ENCODE measurements at places on chromosomes 11 and 22.

DNA sequence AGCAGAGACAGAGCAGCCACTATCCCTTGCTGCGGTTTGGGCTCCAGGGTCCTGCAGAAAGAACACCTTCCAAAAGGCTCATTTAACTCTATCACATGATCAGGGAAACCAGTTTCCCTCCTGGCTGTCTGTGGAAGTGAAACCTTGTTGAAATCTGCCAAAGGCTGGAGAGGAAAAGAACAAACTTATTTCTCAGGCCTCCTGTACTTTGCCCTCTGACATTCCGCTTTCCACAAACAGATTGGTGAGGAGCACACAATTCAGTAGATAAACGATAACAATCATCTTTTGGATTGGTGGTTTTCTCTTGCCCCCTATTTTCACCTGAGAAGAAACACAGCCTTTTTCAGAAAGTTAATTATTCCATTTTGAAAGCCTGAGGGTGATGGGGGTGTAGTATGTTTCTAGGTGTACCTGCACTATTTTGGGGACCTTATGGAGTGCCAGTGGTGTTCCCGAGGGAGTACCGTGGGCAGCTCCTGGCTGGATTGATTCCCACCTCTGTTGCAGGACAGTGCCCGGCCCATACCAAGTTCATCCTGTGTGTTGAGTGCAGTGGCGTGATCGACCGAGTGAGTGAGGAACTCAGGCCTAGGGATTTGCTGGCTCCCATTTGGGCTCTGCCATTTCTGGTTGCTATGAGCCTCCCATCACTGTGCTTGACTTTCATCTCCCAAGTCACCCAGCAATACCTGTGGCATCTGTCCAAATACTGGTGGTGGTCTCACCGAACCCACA is 102.0 kb downstream of the TBC1D22A start:
- DNase-seq: no peak

DNA sequence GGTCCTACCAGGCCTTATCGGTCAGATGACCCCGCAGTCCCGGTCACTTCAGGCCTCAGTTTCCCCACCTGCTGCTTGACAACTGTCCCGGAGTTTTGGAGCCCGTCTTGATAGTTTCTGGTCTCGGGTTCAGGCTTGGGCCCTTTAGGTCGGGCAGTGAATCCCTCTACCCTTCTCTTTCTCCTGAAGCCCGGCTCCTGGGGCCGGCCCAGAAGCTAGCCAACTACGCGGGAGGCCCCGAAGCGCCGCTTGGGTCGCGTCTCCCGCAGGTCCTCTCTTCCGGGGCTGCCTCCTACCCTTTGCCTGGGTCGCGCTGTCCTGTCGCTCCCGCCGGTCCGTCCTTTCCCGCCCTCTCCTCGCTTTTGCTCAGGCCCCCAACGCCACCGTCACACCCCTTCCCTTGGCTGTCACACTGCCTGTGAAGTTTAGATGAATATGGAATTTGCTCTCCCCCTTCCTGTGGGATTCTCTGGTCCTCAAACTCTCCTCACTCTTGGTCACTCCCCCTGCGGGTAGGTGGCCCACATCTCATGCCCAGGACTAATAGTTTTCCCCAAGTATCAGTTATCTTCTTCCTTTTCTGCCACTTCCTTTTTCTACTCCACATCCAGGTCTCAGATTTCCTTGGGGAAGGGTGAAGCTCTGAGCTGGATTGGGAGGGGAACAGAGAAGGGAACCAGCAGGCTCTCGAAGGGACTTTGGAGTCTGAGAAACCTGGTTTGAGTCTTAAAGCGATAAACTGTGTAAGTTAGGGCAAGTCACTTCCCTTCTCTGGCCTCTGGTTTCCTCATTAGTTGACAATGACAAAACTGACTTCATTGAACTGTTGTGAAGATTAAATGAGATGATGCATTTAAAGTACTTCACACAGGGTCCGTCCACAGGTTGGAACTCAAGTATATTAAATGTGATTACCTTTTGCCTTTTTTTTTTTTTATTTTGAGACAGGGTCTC is 790 bp downstream of the RAB1B start:
- no peak for DNase-seq

- no peak for DNase-seq
These were observed 74.7 kb upstream of the B3GAT1 start for GRCh38 chr11:134486704-134487103.

DNA sequence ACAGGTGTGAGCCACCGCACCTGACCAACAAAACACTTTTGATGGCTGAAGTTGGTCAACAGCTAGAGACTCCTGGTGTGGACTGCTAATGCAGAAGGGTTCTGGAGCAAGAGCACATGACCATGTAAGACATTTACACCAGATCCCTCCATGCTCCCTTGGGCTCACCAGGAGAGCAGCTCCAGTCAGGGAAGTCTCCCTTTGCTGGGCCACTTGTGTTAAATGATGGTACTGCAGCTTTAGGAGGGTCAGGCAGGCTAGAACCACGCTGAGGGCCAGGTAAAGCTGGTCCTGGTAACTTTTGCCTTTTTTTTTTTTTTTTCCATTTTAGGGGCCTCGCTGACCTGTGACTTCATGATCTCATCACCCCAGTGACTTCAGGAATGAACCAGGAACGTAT is 146.4 kb downstream of the FBXO7 start:
- DNase-seq: no peak

DNA sequence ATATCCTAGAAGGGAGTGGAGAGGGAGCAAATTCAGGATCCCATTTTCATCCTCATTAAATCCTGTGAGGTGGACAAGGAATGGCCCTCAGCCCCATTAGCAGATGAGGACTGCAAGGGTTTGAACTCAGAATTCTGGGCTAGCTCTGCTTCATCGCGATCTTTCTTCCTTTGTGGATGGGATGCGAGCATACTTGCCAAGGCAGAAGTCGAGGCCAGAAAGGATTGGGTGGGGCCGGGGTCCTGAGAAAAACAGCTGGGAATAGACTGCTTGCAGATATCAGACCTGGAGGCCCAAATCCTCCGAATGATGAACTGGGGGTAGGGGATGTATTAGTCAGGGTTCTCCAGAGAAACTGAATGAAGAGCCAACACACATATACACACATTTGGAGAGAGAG is 179.0 kb downstream of the CHST1 start:
- no peak for DNase-seq

All from AG04449 (cell line).